Right forelimb (tissue), 1 donor: ENCODE measurements at places on chromosomes 2 and 18.

DNA sequence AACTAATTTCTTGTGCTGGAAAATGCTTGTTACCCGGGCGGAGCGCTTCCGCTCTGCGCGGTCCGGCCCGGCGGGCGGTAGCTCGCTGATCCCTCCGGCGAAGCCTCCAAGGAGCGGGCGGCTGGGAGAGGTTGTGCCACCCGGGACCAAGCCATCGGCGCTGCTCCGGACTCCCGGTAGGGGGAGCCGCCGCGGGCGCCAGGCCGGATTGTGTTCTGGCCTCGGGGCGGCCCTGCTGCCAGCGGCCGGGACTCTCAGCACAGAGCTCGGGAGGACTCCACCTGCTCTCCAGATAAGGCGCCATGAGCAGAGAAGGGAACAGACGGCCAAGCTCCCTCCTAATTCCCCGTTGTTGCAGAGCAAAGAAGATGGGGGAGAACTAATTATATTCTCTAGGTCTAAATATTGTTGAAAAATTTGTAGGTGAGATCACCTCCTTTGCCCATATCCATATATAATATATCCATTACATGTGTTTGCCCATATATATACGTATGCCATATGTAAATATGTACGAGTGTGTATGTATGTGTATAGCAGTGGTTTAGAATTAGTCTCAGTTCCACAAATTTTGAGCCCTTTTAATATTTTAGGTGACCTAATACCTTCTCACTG, 13.8 kb upstream of the SATB2 start:
- peak; percentile 81 for DNase-seq

GRCh38 chr2:62222674-62223073, 26.8 kb downstream of the B3GNT2 start:
- no peak for DNase-seq

GRCh38 chr2:149819356-149819957, 231.9 kb upstream of the MMADHC start:
- no peak for DNase-seq

DNA sequence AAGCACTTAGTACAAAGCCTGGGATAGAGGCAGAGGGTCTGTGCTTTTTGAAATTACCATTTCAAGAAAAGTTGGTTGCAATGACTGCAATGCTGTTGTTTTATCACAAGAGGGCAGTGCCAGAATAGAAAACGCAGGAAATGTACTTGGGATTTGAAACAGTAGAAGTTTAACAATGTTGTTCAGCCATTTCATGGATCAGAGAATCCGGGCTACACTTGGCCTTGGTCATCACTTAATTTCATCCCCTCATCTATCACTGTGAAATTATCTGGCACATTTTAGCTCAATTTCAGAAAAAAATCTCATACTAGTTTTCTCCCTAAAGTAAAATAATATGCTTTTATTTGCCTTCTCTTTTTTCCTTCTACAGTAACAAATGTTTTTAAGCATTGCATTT, 70.8 kb downstream of the RAPGEF4 start:
- DNase-seq, result no peak

DNA sequence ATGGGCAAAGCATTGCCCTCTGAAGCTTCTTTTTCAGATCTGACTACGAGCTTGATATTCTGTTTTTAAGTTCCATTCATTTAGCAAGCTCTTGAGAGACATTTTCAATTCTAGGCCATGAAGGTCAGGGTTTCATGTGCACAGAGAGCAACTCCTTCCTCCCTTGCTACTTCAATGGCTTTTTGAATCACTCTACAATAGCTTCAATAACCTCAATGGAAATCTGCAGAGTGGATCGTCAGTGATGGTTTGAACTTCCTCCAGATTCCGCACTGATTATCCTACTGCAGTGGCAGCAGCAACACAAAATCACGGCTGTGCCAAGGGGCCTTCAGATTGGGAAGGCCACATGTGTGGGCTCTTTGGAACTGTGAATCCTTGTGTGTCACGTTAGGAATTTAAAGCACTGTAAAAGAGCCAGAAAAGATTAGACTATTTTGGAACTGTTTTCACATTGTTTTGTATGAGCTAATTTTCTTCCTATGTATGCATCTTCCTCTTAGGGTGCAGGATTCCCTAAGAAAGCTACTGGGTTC, 88.4 kb upstream of the MGAT4A start:
- no peak for DNase-seq

- DNase-seq, result no peak
These were observed 34.7 kb downstream of the TPO start for GRCh38 chr2:1448009-1448408.

DNA sequence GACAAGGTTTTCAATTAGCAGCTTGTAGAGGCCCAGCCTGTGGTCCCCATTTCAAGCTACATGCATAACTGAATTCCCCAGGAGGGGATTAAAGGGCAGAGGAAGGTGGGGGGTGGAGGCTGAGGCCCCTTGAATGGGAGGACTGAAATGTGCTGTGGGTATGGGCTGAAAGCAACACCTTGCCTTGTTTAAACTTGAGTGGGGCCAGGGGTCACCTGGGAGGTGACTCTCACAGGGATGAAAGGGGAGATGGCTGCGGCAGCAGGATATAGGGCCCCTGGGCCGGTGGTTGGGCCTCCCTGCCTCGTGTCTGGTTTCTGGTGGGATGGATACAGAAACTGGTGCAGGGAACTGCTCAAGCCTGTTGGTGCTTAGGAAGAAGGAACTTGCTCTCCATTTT, 225.9 kb upstream of the SPRED2 start:
- DNase-seq, result no peak

- no peak for DNase-seq
These were observed 79.6 kb upstream of the LCLAT1 start for GRCh38 chr2:30367232-30368070.

- no peak for DNase-seq
These were observed 176.7 kb upstream of the SMAD2 start for GRCh38 chr18:48106976-48107781.

GRCh38 chr18:31154181-31154580, 8.5 kb downstream of the DSC1 start:
- no peak for DNase-seq

- no peak for DNase-seq
These were observed 275.9 kb downstream of the CDCA7 start for GRCh38 chr2:173630425-173631126.

DNA sequence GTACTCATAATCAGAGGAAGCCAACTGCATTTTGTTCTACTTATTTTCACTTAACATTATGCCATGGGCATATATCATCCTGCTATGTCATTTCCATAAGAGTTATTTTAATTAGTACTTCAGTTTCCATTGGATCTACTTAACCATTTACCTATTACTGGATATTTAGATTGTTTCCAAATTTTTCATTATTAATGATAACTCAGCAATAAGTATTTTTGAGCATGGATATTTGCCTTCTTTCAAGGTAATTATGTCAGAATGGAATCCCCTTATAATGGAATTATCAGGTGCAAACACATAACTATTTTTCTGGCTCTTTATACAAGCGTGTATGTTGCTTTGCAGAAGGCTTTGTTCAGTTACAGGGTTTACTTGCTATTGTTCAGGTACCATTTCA, 126.6 kb downstream of the RDH14 start:
- DNase-seq, result no peak

- DNase-seq, result no peak
These were observed 703.9 kb upstream of the CDH2 start for GRCh38 chr18:28880856-28881255.

- DNase-seq, result no peak
These were observed 60.1 kb upstream of the ARL4C start for GRCh38 chr2:234556848-234557573.

GRCh38 chr2:20472569-20472968, 25.7 kb downstream of the RHOB start:
- DNase-seq, result no peak

- no peak for DNase-seq
These were observed 116.6 kb upstream of the PELI1 start for GRCh38 chr2:64260817-64261216.

DNA sequence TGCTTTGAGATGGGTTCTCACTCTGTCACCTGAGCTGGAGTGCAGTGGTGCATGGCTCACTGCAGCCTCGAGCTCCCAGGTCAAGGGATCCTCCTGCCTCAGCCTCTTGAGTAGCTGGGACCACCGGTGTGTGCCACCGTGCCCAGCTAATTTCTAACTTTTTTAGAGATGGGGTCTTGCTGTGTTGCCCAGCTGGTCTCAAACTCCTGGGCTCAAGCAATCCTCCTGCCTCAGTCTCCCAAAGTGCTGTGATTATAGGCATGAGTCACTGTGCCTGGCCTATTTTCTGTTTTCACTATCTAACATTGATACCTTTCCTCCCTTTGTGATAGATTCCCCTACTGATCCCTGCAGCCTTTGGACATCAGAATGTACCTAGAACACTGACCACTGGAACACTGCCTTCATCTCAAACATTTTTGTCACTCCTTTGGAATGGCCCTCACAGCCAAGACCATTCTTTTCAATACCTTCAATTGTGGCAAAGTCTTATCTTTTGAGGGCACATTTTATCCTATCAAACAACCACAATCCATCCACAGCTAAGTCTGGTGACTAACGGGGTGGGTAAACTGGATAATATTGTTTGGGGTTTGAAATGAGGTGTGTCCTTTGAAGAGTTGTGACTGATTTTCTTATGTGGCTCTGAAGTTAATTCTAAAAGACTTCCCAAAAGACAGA, 43.7 kb downstream of the EPAS1 start:
- no peak for DNase-seq

DNA sequence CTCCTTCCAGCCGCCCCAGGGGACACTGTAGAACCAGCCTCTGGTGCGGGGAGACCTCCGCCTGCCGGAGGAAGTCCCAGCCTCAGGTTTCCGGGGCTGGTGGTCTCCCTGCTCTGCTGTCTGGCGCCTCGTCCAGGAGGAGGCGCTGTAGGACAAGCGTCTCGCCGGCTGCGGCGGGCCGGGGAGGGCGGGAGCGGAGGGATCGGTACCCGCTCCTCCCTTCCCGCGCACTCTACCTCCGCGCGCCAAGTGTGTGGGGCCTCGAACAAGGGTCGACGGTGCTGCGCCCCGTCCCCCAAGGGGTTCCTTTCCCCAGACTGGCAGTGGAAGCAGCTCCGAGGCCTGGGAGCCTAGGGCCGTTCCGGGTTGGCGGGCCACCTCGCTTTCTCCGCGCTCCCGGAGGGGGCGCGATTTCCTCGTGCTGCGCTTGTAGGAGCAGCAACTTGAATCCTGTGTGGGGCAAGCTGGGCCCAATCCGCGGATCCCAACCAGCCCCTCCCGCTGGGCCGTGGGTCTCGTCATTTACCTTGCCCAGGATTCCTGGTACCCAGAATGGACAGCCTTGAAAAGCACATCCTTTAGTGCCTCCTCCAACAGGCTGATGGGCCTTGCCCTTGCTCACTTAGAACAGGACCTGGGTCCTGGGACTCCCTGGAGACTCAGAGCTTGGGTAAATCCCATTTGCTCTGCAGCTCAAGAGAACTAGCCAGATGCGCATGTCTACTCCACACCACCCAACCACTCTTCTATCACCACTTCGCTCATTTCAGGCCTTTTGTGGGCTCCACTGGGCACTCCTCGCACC, 10.6 kb upstream of the HOXD4 start:
- peak; percentile 93 for DNase-seq

GRCh38 chr2:26068602-26069298, 34.9 kb downstream of the RAB10 start:
- no peak for DNase-seq

- DNase-seq, result no peak
These were observed 66.1 kb upstream of the LRPPRC start for GRCh38 chr2:44061876-44062275.

DNA sequence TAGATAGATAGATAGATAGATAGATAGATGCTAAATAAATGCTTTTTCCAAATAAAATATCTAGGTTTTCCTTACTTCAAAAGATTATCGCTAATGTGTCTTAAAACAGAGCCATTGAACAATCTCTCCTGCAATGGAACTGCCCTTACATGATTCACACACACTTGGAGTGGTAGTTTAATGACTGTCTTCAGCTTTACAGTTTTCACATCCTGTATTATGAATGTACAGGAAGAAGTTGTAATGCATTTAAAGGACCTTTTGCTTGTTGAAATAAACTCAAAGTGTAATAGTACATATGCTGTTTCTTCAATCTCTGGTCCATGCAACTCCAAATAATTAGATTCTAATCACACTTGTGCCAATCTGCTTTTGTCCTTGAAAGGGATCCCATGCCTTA, 797.6 kb upstream of the CDH2 start:
- DNase-seq, result no peak

- DNase-seq, result no peak
These were observed 174.5 kb downstream of the PTPRM start for GRCh38 chr18:7741640-7742039.

- no peak for DNase-seq
These were observed 50.1 kb downstream of the CD226 start for GRCh38 chr18:69897397-69898108.

- DNase-seq, result no peak
These were observed 463 bp downstream of the PPP1CB start for GRCh38 chr2:28751956-28752630.

DNA sequence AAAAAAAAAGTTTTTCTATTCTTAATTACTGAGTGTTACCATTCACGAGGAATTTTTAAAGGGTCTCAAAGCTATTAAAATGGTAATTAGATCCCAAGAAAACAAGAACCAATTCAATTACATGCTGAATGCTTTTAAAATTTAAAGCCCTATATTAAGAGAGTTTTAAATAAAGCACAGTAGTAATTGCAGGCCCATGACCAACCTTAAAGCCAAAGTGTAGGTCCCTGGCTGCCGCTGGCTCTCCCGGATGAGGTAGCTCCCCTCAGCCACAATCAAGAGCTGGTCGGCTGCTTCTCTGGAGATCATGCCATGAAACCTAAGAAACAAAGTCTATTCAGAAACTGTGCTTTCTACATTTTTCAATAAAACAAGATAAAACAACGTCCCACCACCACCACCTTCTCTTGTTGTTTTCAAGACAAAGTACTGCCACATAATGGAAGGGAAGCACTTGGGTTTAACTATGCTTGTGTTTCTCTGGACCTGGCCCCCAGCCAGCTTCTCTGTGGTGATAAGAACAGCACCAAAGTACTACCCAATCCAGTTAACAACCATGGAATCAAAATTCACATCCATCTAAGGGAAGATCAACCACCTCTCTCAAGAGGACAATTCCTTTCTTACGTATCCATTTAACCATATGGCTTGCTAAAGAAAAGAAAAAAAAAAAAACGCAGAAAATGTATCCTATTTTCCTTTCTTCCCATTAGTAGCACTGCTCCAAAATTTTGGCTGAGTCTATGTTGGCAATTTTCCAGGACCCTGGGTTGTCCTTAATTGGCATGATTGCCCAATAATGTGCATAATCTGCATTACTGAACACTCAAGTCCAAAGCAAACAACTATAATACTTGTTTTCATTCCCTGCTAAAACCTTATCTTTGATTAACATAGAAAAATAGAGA, 90.1 kb downstream of the CHN1 start:
- DNase-seq, result no peak

- DNase-seq, result no peak
These were observed 267.7 kb upstream of the SIX2 start for GRCh38 chr2:45276914-45277313.

- DNase-seq, result peak; percentile 53
These were observed 96.9 kb downstream of the HDAC4 start for GRCh38 chr2:239303711-239304532.

- DNase-seq, result no peak
These were observed 492.3 kb downstream of the ZEB2 start for GRCh38 chr2:144027593-144027992.

DNA sequence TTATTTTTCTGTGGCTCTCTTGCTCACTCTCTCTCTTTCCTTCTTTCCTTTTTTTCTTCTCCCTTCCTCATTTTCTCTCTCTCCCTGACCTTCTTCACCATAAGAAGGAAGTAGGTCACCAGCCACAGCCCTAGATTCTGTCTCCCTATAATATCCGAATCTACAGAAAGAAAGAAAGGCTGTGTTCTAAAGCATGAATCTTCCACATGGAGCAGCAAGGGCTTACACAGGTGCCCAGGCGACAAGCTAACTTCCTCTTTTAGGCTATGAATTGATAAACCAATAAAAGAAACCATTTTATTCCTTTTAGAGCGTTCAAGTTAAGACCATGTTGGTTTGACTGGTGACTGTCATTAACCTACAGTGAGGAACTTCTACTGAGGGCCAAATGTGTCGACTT, 49.3 kb downstream of the CACNB4 start:
- no peak for DNase-seq
